HuH-7 (cell line): ENCODE measurements at places on chromosomes 6 and 20.

GRCh38 chr6:90082847-90083246 lies 188.6 kb downstream of the GJA10 start:
- DNase-seq: no peak

GRCh38 chr6:5670811-5671561 lies 335.7 kb downstream of the NRN1 start:
- DNase-seq: peak; percentile 6

- no peak for DNase-seq
Measured at GRCh38 chr20:25205277-25206062, 10.0 kb downstream of the ENTPD6 start.

DNA sequence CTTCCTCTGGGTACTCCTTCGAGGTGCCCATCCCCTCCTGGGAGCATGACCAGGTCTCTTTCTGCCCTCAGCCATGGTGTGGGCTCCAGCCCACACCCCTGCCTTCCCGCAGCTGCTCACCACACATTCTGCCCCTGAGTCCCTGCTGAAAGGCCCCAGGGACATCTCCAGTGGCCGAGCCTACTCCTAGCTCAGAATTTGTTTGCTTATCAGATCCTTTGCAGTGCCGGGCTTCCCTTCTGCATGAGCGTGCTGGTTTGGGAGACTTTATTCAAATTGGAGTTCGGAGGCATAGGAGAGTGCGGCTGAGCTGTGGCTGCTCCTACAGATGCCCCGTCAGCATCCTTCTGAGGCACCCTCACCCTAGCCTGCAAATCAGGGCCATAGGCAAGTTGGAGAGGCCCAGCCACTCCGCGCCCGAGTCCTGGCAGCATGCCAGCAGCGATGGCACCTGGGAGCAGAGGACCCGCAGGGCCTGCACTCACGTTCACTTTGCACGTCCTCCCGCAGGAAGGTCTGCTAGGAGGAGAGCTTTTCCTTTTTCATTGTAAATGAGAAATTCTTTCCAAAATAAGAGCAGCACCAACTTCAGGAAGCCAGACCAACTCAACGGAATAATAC lies 327.3 kb downstream of the QKI start:
- no peak for DNase-seq

DNA sequence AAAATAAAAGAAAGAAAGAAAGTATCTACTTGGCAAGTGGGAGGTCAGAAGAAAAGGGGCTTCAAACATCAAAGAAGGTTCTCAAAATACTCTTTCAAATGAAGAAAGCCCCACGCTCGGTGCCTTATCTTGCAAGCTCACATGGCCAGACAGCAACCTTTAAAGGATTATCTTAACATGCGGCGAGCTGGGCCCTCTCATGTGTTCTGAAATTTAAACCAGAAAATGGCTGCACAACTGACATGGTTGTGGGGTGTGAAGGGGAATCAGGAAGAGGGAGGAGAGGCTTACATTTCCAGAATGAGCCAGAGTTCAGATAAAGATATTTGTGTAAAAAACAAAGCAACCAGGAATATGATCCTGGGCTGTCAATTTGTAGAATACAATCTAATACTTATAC lies 363.1 kb downstream of the PRKN start:
- no peak for DNase-seq

GRCh38 chr6:135180542-135181332 lies at the start of gene MYB:
Gene MYB, plus strand, starts transcription at chr6:135181308. Its CDS starts 206 bp downstream, at chr6:135181514.
- peak; percentile 89 for DNase-seq

DNA sequence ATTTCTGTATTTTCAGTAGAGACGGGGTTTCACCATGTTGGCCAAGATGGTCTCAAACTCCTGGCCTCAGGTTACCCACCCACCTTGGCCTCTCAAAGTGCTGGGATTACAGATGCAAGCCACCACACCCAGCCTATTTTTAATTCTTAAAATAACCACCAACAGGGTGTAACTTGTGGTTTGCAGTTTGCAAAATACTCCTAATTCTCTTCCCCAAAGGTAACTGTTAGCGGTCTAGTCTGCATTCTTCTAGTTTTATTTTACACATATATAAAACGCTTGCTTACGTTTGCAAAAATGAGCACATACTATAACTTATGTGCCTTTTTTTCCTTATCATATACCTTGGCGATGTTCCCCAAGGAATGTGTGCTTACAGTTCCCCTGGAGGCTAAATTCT lies 25.6 kb upstream of the CHMP4B start:
- DNase-seq: no peak

GRCh38 chr6:161561908-161562307 lies 288.0 kb upstream of the AGPAT4 start:
- no peak for DNase-seq

DNA sequence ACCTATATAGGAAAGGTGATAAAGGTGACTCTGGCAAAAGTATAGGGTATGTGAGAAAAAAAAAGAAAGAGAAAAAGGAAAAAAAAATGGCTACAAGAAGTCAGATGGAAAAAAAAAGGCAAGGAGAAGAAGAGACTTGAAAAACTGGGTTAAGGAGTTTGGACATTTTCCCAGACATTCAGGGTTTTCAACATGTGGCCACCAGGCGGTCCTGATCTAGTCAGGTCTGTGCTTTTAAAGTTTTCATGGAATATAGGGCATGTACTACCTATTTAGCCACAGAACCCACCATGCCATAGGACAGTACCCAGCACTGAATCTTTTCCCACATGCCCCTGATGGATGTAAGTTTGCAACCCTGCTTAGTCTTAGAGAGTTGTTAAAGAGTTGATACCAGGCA lies 433.7 kb downstream of the MAFB start:
- DNase-seq: no peak

GRCh38 chr20:21900431-21900830 lies 195.0 kb downstream of the PAX1 start:
- DNase-seq: no peak

DNA sequence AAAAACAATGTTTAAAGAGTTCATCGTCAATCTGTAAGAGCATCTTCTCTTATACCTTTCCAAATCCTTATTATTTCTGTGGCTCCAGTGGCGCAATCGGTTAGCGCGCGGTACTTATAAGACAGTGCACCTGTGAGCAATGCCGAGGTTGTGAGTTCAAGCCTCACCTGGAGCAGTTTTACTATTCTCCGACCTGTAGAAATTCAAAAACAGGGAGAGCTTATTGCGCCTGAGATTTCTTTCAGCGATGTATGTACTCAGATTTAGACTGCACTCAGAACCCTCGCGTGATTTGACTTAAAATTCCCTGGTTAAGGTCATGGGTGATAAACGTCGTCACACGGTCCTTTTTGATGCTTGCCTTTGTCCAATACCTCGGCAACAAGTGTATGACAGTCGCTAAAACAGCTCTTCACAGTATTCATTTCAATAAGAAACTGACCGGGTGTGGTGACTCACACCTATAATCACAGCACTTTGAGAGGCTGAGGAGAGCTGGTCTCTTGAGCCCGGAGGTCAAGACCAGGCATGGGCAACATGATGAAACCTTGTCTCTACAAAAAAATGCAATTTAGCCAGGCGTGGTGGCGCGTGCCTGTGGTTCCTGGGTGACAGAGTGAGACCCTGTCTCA lies 11.9 kb downstream of the GPX5 start:
- no peak for DNase-seq

- no peak for DNase-seq
Measured at GRCh38 chr6:41161851-41162552, 914 bp downstream of the TREM2 start.

GRCh38 chr6:127222418-127222817 lies 44.2 kb upstream of the RNF146 start:
- no peak for DNase-seq

DNA sequence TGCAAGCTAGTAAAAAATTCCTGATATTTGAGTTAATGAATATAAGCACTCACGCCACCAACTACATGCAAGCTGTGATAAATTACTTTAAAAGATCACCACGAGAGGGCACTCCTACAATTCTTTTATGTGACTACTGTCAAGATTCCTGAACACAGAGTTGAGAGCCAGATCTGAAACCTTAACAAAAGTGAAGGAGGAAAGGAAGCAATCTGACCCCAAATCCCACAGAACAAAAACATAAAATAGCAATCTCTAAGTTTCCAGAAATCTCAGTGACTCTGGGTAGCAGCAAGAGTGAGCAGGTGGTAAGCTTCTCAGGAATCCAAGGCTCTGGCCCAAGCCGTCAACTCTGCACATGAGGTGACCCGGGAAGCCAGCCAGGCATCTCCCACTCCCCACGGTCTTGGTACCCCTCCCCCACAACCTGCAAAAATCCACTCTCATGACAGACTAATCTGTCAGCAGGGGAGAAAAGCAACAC lies 55.1 kb downstream of the STAU1 start:
- DNase-seq: peak; percentile 58

DNA sequence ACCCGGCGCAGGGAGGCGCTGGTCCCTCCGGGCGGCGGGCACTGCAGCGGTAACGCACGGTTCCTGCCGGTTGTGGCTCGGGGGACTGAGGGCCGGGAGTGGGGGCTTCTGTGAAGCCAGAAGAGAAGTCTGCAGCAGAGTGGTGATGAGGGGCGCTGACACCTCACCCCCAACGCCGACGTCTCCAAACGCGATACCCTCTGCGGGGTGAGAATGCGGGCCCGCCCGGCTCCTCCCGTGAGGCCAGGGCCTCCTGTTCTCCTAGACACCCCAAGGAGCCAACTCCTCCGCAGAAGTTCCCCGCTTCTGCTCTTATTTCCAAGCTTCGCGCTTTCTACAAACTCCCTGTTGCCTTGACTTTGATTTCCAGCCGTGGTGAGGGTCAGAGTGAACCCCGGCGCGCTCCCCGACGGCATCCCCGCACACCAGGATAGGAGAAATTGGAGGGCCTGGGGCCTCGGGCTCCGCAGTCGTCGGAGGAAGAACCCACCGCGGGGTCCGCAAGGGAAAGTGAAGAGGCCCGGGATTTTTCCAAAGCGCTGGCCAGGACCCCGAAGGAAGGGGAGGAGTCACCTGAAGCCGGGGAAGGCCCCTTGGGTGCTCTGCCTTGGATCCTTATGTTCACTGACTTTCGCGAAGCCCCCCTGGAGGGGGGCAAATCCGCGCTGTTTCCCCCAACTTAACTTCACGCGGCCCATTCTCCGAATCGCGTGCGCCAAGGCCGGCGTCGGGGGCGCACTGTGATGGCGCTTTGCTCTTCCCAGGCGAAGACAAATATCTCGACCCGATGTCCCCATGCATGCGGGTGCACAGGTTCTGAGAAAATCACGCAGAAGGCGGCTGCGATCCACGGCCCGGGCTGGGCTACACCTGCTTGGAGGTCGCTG lies 3.1 kb upstream of the INSM1 start:
- no peak for DNase-seq

GRCh38 chr6:137975188-137975940 lies 108.3 kb downstream of the TNFAIP3 start:
- no peak for DNase-seq

GRCh38 chr6:160750276-160750689 lies 48.2 kb downstream of the PLG start:
- peak; percentile 24 for DNase-seq

- DNase-seq: no peak
Measured at GRCh38 chr6:91031581-91031980, 444.7 kb upstream of the MAP3K7 start.

- no peak for DNase-seq
Measured at GRCh38 chr20:45049904-45050471, 50.9 kb downstream of the KCNS1 start.

GRCh38 chr6:4904461-4905025 lies 99.3 kb downstream of the RPP40 start:
- DNase-seq: no peak

DNA sequence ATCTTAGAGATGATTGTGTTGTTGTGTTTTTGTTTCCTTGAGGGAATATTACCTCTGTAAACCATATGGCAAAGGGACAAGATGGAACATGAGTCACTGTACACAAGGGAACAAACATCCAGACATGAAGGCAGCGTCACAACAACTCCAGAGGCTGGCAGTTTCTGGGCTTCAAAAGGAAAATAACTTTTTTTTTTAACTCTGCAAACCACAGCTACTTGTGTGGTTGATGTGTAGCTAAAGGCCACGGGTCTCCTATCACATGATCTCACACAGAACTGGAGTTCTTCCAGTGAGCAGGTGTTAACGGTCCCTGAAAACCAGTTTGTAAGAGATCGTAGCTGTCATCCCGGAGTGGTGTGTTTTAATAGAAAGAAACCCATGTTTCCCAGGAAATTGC lies 33.2 kb upstream of the HBS1L start:
- DNase-seq: no peak

DNA sequence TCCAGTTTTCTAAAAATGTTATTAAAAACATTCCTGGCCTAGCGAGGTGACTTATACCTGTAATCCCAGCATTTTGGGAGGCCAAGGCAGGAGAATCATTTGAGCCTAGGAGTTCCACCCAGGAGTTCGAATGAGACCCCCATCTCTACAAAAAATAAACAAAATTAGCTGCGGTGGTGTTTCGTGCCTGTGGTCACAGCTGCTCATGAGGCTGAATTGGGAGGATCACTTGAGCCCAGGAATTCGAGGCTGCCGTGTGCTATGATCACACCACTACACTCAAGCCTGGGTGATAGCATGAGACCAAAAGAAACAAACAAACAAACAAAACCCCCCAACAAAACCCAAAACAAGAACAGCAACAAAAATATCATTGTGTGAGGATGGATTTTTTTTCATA lies 19.8 kb upstream of the POLR1H start:
- DNase-seq: no peak

DNA sequence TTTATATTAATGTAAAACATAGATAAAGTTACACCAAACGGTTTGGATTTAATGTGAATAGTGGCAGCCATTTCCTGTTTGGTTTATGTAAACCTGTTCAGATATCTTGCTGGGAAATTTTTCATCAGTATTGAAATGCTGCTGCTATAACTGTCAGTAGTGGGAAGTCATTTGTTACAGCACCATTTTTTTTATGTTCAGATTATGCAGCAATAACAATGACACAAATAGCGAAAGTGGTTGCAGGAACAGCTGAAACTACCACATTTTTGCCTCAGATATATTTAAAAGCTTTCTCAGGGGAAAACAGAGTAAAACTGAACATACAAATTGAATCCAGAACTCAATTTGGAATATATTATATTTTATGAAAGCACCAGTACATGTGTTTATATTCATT lies 128.8 kb upstream of the SIM1 start:
- no peak for DNase-seq

DNA sequence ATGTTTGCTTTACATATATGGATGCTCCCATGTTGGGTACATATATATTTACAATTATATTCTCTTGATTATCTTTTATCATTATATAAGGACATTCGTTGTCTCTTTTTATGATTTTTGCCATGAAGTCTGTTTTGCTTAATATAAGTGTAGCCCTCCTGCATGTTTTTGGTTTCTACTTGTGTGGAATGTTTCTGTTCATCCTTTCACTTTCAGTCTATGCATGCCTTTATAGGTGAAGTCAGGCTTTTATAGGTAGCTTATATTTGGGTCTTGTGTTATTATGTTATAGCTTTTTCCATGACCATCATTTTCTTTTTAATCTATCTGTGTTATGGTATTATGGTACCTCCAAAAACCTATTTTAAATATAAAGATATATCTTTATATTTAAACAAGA lies 612.5 kb upstream of the HS3ST5 start:
- no peak for DNase-seq

GRCh38 chr6:17352302-17352701 lies 41.1 kb upstream of the CAP2 start:
- no peak for DNase-seq

DNA sequence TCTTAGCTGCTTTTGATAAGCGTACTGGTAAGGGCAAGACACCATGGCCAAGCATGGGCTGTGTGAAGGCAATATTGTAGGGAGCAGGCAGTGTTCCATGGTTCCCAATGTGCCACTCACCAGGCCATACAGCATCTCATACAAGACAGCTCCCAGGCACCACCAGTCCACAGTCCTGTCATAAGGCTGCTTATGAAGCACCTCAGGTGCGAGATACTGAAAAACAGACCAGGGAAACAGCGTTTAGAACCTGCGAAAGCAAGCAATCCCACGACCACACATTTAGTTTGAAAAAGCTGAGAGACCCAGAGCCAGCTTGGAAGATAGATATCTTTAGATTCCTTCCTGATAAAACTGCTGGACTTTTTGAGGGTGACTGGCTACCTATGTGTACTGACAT lies 119.1 kb upstream of the SLC2A12 start:
- no peak for DNase-seq
